Left ventricle myocardium superior (tissue), 1 donor: ENCODE measurements at places on chromosomes 16 and 17. TPM values are rescaled to one million over a fixed set of nuclear protein-coding genes. Genes with fewer than 3 reads are reported as not detected.

Gene RNF222
- not detected for total RNA-seq

Gene CMTM2
- not detected for total RNA-seq

Gene GDPD1
- total RNA-seq, result 3.3 TPM

Gene SARM1
- total RNA-seq, result 4.2 TPM

Gene TUBG2
- 17.1 TPM for total RNA-seq

Gene EPN2
- 94.5 TPM for total RNA-seq

Gene C16orf95
- total RNA-seq, result 2.6 TPM

Gene KRTAP3-2
- total RNA-seq, result not detected

Gene RGS9
- total RNA-seq, result 2.0 TPM

Gene WSB1
- 47.9 TPM for total RNA-seq

Gene KIF2B
- not detected for total RNA-seq

Gene TNRC6C
- total RNA-seq, result 21.2 TPM

Gene THOC6
- total RNA-seq, result 11.3 TPM

Gene ACSM2B
- not detected for total RNA-seq

Gene TMEM100
- total RNA-seq, result 10.9 TPM

Gene TLCD3B
- total RNA-seq, result not detected

GRCh38 chr16:24282141-24282540 is 26.0 kb downstream of the CACNG3 start:
- DNase-seq, result no peak

GRCh38 chr17:41500131-41500911 is 5.1 kb downstream of the KRT13 start:
- DNase-seq, result no peak

DNA sequence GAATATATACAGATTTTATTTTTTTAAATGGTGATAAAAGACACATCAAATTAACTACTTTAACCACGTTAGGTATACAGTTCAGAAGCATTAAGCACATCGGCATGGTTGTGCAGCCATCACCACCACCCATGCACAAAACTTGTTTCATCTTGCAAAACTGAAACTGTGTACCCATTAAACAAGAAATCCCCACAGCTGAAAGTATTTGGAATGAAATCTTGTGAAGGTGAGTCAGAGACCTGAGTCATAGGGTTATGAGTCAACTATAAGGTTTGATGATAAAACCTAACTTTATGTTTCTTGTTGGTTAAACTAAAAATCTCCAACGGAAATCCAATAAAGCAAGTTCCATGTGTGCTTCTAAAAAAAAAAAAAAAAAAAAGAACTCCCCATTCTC is 561.6 kb upstream of the PSMD7 start:
- no peak for DNase-seq

DNA sequence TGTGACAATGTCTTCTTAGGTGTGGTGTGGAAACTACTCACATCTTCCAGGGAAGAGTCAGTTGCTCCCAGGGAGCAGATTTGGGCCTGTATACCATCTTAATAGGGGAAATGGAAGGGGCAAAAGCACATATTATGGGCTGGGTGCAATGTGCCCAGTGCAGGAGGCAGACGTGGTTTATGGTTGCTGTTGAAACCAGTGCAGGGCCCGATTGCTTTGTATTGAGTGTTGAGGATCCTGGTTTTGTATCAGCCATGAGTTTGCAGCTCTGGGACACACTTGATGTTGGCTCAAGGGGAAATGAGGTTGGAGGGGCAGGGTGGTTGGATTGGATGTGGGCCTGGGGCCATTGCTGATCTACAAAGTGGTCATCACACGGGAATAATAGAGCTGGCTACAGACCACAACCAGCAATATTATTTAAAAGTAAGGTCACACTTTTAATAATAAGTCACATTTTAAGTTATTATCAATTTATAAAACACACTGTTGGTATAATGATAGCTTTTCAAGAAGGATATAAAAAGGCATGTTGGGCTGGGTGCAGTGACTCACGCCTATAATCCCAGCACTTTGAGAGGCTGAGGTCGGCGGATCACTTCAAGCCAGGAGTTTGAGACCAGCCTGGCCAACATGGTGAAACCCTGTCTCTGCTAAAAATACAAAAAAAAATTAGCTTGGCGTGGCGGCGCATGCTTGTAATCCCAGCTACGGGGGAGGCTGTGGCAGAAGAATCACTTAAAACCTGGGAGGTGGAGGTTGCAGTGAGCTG is 302.4 kb downstream of the SEC14L1 start:
- no peak for DNase-seq

DNA sequence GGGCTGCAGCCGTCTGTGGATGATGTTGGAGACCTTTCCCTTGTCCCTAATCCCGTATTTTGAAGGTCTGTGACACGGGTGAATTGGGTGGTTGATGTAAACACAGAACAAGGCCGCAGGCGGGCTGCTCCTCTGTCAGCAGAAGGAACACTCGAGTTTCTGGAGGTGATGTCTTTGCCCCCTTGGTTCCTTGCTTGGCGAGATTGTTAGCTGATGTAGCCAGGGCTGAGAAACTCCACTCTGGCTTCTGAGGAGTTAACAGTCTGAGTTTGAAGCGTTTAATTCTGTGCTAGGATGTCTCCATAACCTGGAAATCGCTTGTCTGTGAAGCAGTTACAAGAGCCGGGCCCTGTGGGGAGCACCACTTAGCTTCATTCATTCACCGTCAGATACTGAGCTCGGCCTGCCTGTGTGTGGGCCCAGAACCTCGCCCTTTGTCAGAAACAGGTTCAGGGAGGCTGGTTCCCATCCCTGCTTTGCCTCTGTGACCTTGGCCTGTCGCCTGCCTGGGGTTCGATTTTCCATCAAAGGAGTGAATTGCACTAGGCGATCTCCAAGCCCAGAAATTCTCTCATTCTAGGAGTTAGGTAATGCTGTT is 1.3 kb downstream of the MAPK8IP3 start:
- no peak for DNase-seq

GRCh38 chr17:64328036-64328858 is 62.4 kb downstream of the PECAM1 start:
- DNase-seq, result peak; percentile 35

DNA sequence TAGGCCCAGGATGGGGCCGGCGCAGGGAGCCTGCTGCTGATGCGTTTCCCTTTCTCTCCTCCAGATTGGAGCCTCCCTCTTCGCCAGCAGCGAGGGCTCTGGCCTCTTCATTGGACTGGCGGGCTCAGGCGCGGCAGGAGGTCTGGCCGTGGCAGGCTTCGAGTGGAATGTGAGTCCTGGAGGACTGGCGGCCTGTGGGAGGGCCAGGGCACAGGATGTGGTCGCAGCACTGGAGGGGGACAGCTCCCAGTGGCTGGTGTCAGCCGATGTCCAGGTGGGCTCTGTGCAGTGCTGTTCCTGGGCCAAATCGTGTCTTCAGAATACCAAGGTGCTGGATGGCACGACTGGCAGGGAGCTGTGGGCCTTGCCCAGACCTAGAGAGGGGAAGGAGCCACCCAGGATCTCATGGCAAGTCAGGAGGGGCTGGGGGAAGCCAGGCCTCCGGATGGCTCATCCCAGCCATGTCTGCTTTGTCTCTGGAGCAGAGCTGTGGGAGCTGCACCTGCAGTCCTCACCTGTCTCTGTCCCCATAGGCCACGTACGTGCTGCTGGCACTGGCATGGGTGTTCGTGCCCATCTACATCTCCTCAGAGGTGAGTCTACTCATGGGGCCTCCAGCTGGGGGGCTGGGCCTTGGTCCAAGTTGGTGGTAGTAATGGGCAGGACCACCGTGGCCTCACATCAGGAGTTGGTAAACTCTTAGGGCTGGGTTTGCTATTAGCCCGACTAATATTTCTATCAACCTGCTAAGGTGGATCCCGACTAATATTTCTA is 7.3 kb downstream of the SLC5A10 start:
- no peak for DNase-seq

DNA sequence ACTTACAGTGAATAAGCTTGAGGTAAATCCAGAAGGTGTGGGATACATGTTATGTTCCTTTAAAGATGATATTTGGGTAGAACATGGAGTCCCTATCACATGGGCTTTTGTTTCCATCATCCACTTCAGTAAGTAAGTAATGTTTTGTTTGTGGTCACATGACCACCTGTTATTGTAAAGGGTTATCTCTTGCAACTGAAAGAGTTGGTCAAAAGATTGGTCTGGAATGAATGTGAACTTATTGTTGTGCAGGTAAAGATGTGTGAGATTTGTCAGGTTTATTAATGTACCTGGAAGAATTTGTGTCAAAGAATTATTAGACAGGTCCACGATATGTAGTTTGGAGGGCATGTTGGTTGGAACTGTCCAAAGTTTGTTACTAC is 1.6 kb downstream of the OMG start:
- no peak for DNase-seq

GRCh38 chr16:1493746-1494094 is 560 bp downstream of the TELO2 start:
- no peak for DNase-seq

- DNase-seq, result no peak
Measured at GRCh38 chr17:29959658-29960337, 18.4 kb downstream of the EFCAB5 start.

- DNase-seq, result no peak
Measured at GRCh38 chr16:75482434-75483205, 12.6 kb downstream of the CHST6 start.

GRCh38 chr16:79008036-79008868 is 592.3 kb downstream of the MAF start:
- no peak for DNase-seq

- peak; percentile 93 for DNase-seq
Measured at GRCh38 chr17:1730326-1731193, 6.1 kb downstream of the WDR81 start.

GRCh38 chr16:22357635-22357971 is 16.8 kb downstream of the CDR2 start:
- no peak for DNase-seq

- DNase-seq, result peak; percentile 90
Measured at GRCh38 chr16:85514295-85514597, 98.9 kb upstream of the GSE1 start.

DNA sequence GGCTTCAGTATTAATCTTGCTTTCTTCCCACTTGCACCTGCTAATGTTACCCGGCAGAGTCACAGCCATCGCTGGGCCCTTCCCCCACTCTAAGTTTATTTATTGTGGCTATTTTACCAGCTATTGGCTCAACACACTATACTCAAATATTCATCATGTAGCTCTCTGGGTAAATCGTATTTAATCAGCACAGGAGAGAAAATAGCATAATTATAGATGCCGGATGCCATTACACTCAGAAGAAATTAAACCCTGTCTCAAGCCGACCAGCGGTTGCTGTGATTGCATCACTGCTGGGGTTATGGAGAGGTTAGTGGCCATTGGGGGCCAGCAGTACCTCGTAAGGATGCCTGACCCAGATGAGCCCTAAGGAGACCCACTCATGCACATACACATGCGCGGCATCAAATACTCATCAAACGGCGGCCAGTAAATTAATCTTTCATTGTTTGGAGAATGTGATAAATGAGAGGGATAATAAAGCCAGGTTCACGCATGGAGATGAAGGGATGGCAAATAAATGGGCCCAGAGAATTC is 269.5 kb upstream of the ZFHX3 start:
- no peak for DNase-seq

GRCh38 chr17:76481071-76481655 is 13.8 kb downstream of the AANAT start:
- no peak for DNase-seq

GRCh38 chr17:49110509-49110908 is 22.1 kb upstream of the B4GALNT2 start:
- DNase-seq, result no peak

DNA sequence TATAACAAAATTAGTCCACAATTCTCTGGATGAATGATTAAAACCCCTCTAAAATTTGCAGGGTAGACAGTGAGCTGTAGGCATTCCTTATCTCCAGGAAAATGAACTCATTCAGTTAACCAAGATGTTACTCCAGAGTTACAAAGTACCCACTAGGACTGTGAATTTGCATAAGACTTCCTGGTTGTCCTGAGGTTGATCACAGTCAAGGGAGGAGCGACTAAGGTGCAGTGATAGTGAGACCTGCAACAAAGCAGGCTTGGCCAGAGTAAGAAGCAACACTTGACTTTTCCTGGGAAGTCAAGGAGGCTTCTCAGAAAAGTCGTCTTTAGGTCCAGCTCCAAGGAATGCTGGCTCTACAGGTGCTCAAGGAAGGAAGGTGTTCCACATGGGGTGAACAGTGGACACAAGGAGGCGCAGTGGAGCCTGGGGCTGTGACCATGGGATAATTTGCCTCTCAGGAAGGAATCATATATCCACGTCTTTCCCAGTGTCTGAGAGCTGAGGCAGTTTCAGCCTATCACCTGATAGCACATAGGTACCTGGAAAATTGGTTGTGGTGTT is 821.1 kb upstream of the EEF2KMT start:
- no peak for DNase-seq
